ENCODE measurements at places on chromosomes 6 and 20.

GRCh38 chr6:140849456-140849855, 1283.3 kb upstream of the GJE1 start:
- no peak for DNase-seq

DNA sequence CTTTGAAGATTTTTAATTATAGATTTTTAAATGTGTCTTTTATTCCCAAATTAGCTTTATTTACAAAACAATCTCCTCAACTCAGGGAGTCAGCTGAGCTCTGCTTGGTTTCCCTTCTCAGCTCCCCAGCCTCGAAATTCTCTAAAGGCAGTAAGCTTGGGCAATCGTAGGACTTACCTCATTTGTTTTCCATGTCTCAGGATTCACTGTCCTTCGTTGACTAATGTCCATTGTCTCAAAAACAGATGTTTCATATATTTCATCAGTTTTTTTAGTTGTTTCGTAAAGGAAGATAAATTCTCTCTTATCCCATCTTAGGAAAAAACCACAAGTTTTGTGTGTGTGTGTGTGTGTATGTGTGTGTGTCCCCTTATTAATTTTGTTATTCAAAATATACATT, 102.2 kb upstream of the ADGRF1 start:
- no peak for DNase-seq

- no peak for DNase-seq
These were observed 35.8 kb upstream of the IGF2R start for GRCh38 chr6:159933077-159933476.

DNA sequence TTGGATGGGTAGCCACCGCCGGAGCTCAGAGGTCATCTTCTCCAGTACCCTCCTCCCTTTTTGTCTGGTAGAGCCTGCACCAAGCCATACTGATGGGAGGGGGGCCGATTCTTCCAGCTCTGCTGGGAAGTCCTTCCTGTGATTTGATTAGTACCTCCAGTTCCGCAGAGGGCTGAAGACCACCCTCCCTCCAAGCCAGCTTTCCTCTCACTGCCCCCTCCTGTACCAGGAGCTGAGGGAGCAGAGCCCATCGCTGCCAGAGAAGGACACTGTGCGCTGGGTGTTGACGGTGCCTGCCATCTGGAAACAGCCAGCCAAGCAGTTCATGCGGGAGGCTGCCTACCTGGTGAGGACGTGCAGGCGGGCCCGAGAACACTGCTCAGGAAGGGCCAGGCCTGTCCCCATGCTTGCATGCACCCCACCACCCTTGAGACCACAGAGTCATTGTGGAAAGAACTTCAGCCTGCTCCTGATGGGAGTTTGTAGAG, 13.2 kb downstream of the HSPA12B start:
- DNase-seq = no peak

GRCh38 chr20:37955511-37955910, 52.6 kb downstream of the VSTM2L start:
- no peak for DNase-seq

GRCh38 chr20:38116409-38117165, 48.5 kb downstream of the TGM2 start:
- DNase-seq = no peak
